ENCODE measurements at places on chromosomes 6 and 20.

GRCh38 chr20:25129908-25130307 is 48.0 kb upstream of the VSX1 start:
- no peak for DNase-seq

DNA sequence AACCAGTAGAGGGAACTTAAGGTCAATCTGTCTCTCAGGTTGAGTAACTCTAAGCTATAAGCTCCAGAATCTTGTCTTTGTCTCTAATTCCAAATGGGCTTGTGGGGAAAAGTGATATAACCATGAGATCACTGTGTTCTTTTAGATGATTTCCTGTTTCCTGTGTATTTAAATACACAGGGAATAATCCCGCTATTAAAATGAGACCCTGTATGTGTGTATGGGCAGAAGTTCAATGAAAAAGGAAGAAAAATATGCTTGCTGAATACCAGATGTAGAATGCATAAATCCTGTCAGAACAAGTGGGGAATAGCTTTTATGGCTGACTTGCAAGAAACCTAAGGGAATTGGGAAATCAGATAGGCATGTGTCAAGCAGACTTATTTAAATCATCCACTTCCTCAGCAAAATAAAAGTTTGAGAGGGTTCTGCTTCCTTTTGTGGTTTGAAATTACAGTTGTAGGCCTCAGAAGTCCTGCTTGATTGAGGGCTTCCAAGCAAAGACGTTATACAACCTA is 164.7 kb upstream of the PDE7B start:
- DNase-seq = no peak

GRCh38 chr6:28603891-28604290 is 78.2 kb downstream of the GPX5 start:
- no peak for DNase-seq

DNA sequence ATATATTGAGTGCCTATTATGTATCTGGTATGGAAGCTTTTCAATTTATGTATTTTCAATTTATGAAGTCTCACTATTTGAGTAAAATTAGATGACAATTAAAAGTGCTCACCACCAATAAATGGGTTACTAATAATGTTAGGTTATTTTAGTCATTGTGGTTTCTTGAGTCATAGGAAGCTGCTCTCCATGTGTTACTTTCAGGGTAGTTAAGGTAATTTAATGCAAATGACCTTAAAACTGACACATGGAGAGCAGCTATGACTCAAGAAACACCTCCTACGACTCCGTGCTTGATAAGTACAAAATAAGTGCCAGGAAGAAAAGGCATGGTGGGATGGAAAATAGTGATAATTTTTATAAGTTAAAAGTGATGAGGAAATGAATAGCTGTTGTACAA is 16.5 kb upstream of the TINAG start:
- DNase-seq = no peak

- DNase-seq = no peak
Observed at GRCh38 chr20:56518126-56518525, 6.4 kb upstream of the FAM209A start.

- no peak for DNase-seq
Observed at GRCh38 chr6:158647501-158647900, 2.4 kb upstream of the SYTL3 start.
